ENCODE measurements at places on chromosomes 16 and 17.

GRCh38 chr17:67477687-67478086 is 100.6 kb downstream of the PITPNC1 start:
- no peak for DNase-seq

DNA sequence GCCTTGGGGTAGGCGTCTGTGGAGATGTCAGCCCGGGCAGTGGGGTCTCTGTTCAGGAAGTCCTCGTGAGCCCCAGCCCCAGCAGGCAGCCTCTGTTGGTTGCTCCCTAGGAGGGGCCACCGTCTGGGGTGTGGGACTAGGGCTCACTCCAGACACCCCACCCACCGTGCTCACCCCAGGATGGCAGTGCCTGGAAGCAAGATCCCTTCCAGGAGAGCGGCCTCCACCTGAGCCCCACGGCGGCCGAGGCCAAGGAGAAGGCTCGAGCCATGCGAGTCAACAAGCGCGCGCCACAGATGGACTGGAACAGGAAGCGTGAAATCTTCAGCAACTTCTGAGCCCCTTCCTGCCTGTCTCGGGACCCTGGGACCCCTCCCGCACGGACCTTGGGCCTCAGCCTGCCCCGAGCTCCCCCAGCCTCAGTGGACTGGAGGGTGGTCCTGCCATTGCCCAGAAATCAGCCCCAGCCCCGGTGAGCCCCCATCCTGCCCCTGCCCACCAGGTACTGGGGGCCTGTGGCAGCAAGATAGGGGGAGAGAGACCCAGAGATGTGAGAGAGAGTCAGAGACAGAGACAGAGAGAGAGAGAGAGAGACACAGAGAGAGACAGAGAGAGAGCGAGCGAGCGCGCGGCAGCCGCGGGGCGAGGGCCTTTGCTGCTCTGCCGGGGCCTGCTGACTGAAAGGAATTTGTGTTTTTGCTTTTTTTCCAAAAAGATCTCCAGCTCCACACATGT is 9.8 kb downstream of the NTHL1 start:
- no peak for DNase-seq

GRCh38 chr16:84918006-84918909 is 93.1 kb downstream of the ZDHHC7 start:
- DNase-seq, result no peak

DNA sequence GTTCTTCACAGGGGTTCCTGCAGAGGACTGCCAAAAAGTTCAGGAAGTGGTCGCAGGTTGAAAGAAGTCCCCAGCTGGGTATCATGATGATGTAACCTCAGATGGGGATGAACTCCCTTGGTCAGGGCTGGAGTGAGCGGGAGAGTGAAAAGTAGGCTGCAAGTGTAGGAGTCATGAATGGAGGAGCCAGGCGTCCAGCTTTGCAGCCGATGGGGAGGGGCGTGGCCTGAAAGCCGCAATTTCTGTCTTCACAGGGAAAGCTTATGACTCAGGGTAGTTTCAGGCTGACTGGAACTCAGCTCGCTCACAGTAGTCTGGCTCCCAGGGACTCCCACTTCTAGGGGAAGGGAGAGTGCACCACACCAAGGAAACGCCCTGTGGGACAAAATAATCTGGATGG is 70.0 kb upstream of the HS3ST3A1 start:
- DNase-seq, result no peak

Measured in hepatocyte (in vitro differentiated cells).